ENCODE measurements at places on chromosomes 3 and 15. TPM values are rescaled to one million over a fixed set of nuclear protein-coding genes. Genes with fewer than 3 reads are reported as not detected.
A peak's percentile ranks its signal among the peaks of the same experiment; 100 is the strongest.

- no peak for DNase-seq
- no peak overlapping the region for H3K4me3 ChIP-seq
- no peak overlapping the region for H3K27ac ChIP-seq
- no peaks in the 10 kb centered on the region for H3K36me3 ChIP-seq
- H3K4me1 ChIP-seq: no peaks in the 10 kb centered on the region
- no peaks in the 10 kb centered on the region for H3K27me3 ChIP-seq
Measured at GRCh38 chr3:150784747-150785125, 21.8 kb upstream of the SIAH2 start.

- no peaks in the 10 kb centered on the region for H3K4me1 ChIP-seq
- DNase-seq: no peak
- no peaks in the 10 kb centered on the region for H3K36me3 ChIP-seq
- no peak overlapping the region for H3K4me3 ChIP-seq
Measured at GRCh38 chr3:81308306-81308705, 453.1 kb downstream of the GBE1 start.

DNA sequence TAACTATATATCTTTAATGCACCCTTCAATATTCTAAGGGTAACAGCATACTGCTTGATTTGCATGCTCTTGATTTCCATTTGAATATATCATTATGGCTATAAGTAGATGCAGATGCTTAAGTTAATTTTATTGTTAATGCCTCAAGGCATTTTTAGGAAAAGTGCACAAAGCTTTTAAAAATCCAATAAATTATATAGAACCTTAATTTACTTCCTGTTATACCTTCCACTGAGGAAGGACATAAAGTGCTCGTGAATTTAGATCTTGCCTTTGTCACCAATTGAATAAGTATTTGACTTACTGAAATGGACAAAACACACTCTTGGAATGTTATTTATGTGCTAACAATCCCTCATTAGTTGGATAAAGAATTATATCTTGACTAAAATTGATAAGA is 276.7 kb upstream of the CCDC54 start:
- H3K27me3 ChIP-seq: no peaks in the 10 kb centered on the region
- no peaks in the 10 kb centered on the region for H3K4me1 ChIP-seq
- no peaks in the 10 kb centered on the region for H3K36me3 ChIP-seq
- no peak overlapping the region for H3K4me3 ChIP-seq

DNA sequence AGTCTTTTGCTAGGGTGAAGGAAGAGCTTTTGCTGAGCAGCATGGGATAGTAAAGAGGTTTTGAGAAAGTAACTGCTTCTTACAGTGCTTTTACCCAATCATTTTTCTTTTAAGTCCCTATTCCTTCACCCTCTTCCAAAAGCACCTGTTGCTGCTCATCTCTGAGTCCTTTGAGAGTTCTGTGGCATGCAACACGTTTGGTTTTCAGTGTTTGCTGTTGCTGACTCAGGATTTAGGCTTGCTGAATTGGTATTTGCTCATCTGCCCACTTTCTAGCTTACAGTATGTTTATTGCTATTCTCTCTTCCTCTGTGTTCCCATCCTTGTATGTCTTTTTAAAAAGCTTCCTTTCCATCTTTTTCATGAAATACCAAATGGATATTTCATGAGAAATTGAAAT is 55.9 kb upstream of the THRB start:
- H3K4me1 ChIP-seq: peaks cover 10% of the 10 kb centered on the region
- H3K27me3 ChIP-seq: no peaks in the 10 kb centered on the region
- H3K27ac ChIP-seq: no peak overlapping the region
- no peak overlapping the region for H3K4me3 ChIP-seq
- H3K36me3 ChIP-seq: no peaks in the 10 kb centered on the region

DNA sequence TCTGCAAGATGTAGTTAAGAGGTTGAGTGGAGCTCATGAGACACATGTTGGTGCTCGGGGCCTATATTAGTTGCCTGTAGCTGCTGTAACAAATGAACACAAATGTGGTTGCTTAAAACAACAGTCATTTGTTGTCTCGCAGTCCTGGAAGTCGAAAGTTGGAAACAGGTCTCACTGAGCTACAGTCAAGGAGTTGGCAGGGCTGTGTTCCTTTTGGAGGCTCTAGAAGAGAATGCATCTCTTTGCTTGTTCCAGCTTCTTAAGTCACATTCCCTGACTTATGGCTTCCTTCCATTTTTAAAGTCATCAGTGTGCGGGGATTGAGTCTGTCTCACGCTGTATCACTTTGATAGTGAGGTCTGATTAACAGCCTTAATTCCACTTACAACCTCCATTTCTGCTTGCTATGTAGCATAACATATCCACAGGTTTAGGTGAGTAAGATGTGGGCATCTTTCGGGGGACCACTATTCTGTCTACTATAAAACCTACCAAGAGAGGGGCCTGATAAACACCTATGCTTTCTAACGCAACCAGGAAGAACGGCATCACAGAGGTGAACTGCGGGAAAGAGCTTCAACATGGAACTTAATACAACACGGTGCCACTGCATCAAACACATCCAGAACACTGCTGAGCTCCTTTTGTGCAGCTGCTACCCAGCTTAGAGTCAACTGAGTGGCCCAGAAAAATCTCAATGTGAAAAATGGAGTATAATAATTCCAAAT is 119.4 kb downstream of the ATP10A start:
- H3K27ac ChIP-seq: no peak overlapping the region
- H3K27me3 ChIP-seq: no peaks in the 10 kb centered on the region
- no peak for DNase-seq

GRCh38 chr3:191424881-191425280 is 36.1 kb upstream of the PYDC2 start:
- peaks cover 5% of the 10 kb centered on the region for H3K27me3 ChIP-seq
- no peak overlapping the region for H3K4me3 ChIP-seq
- H3K36me3 ChIP-seq: no peaks in the 10 kb centered on the region
- DNase-seq: no peak

DNA sequence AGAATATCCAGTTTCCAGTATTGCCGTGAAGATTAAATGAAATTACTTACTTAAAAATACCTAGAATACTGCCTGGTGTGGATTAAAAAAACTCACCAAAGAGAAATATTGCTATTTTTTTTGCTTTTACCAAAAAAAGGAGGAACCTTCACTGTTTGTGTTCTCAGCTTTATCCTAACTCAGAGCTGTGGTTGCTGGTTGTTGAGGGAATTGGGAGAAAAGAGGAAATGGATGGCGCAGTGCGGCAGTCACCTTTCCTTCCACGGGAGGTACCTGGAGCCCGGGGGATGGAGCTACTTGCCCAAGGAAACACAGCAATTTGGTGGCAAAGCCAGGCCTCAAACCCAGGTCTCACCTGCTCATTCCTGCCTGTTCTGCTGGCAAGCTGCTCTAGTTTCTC is 270.3 kb downstream of the RPLP1 start:
- no peak overlapping the region for H3K27ac ChIP-seq
- H3K4me3 ChIP-seq: no peak overlapping the region
- H3K27me3 ChIP-seq: no peaks in the 10 kb centered on the region
- H3K36me3 ChIP-seq: no peaks in the 10 kb centered on the region
- peaks cover 22% of the 10 kb centered on the region for H3K4me1 ChIP-seq

DNA sequence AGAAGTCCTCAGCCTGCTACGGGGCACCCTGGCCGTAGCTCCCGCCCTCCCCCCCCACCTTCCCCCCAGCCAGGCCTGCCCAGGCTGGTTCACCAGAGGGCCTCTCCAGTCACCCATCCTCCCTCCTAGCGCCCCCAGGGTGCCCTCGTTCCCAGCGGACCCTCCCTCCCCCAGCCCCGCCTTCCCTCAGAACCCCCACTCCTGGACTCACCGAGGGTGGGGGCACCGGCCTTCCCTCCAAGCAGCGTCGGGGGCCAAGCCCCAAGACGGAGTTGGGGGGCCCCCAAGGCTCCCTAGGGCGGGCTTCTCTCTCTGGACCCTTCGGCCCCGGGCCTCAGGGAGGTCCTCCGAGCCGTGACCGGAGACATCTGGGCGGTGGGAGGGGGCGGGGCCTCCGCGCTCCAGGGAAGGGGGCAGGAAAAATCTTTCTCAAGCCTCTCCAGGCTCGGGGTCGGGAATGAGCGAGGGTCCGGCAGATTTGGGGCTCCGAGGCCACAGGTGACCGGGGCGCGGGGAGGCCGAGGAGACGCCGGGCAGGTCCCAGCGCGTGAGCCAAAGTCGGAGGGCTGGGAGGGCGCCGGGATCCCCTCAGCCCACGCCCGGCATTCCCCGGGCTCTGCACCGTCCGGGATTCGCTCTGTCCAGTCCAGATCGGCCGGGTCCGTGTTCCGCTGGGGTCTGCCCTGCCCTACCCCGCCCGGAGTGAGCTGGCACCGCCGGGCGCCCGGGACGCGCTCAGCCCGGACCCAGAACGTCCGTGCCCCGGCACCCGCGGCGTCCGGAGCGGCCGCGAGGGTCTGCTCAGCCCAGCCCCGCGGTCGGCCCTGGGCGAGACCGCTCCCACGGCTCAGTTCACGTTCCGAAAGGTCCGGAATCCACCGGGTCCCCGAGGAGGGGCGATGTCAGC is 999 bp downstream of the INSYN1 start:
- H3K4me1 ChIP-seq: peaks cover 4% of the 10 kb centered on the region
- H3K27me3 ChIP-seq: peaks cover 21% of the 10 kb centered on the region
- H3K27ac ChIP-seq: no peak overlapping the region
- peak overlapping the region; percentile 46 for H3K4me3 ChIP-seq
- no peaks in the 10 kb centered on the region for H3K36me3 ChIP-seq

DNA sequence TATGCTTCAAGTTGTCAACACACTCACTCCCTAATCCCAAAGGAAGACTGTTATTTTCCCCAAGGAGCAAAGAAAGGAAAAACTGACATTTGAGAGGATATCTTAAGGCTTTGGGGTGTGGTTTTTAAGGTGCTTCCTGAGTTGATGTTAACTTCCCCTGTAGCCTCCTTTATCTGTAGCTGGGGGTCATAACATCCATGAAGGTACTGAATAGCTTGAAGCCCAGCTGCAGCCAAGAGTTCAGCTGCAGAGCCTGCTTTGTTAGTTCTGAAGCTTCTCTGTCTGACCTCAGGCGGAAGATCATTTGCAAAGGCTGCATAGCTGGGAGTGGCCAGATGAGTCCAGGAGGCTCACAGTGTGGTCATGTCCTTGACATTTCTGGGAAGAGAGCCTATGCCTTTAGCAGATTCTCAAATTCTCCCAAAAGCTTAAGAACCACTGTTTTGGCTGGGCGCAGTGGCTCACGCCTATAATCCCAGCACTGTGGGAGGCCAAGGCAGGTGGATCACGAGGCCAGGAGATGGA is 165.4 kb downstream of the SV2B start:
- H3K4me1 ChIP-seq: no peaks in the 10 kb centered on the region
- H3K27me3 ChIP-seq: no peaks in the 10 kb centered on the region
- H3K4me3 ChIP-seq: no peak overlapping the region
- H3K36me3 ChIP-seq: no peaks in the 10 kb centered on the region
- no peak for DNase-seq

DNA sequence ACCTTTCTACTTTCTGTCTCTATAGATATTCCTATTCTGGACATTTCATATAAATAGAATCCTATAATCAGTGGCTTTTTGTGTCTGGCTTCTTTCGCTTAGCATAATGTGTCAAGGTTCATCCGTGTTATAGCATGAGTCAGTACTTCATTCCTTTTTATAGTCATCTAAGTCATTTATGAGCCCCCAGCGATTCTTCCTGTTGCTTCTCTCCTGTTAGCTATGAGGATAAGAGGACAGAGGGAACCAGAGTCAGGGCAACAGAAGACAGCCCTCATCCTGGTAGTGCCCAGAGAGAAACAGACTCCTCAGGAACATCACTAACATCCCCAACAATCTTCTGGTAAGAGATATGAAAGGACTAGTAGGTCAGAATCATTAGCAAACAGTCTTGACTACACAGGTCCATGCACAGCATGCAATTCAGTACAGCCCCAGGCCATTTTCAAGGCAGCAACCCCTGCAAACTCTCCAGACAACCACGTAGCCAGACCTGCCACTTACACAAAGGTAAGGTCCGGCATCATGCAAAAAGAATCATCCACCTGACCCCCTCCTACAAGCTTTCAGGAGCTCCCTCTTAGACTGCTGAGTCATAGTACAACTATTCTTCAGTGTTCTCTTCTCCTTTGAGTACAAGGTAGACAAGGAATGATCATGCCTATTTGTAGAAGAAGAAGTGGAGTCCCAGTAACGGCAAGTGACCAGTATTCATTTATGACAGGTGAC is 91.5 kb downstream of the MYLK start:
- H3K27me3 ChIP-seq: no peaks in the 10 kb centered on the region
- no peak for DNase-seq
- no peaks in the 10 kb centered on the region for H3K4me1 ChIP-seq
- H3K4me3 ChIP-seq: no peak overlapping the region

GRCh38 chr15:80977627-80978036 is 12.0 kb downstream of the MESD start:
- H3K4me3 ChIP-seq: no peak overlapping the region
- H3K27ac ChIP-seq: no peak overlapping the region
- H3K36me3 ChIP-seq: peaks cover 50% of the 10 kb centered on the region
- H3K4me1 ChIP-seq: no peaks in the 10 kb centered on the region

DNA sequence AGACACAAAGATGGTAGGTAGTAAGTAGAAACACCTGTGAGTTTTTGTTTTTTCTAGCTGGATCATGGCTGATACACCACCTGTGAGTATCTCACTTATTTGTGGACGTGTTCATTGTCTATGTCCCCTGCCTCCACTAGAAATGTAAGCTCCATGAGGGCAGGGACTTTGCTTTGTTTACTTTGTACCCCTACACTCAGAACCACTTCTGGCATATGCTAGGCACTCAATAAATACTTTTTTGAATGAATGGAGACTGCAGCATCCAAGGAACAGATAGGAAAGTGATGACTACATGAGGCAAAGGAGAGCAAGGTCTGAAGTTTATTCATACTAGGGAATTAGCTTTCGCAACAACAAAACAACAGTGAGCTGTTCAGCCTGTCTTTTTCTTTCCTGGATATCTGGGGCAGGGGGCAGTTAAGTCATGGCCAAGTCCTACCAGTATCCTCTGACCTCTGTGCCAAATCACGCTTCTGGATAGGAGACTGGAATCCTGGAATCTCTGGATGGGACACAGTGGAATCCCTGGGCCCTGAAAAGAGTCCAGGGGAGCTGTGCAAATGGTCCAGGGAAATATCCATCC is 11.6 kb upstream of the EPB42 start:
- no peaks in the 10 kb centered on the region for H3K27me3 ChIP-seq
- DNase-seq: no peak
- no peak overlapping the region for H3K27ac ChIP-seq
- no peaks in the 10 kb centered on the region for H3K36me3 ChIP-seq
- H3K4me1 ChIP-seq: no peaks in the 10 kb centered on the region
- H3K4me3 ChIP-seq: no peak overlapping the region

- no peaks in the 10 kb centered on the region for H3K36me3 ChIP-seq
- no peak overlapping the region for H3K27ac ChIP-seq
- DNase-seq: no peak
- H3K27me3 ChIP-seq: no peaks in the 10 kb centered on the region
- no peaks in the 10 kb centered on the region for H3K4me1 ChIP-seq
Measured at GRCh38 chr15:89301304-89302089, 33.1 kb downstream of the POLG start.

CYP8B1 gene
- not detected for total RNA-seq

SHF gene
- 7.1 TPM for total RNA-seq

CSTA gene
- 22.3 TPM for total RNA-seq

PDZRN3 gene
- total RNA-seq: 23.9 TPM

TUSC7 gene
- total RNA-seq: not detected

POLQ gene
- total RNA-seq: 0.55 TPM

THAP10 gene
- 1.5 TPM for total RNA-seq

LTK gene
- 15.1 TPM for total RNA-seq

KLHL40 gene
- not detected for total RNA-seq

GRK7 gene
- total RNA-seq: 0.12 TPM
